ENCODE measurements at places on chromosomes 5 and 9.
A peak's percentile ranks its signal among the peaks of the same experiment; 100 is the strongest.

GRCh38 chr9:96513622-96514021, 63.7 kb downstream of the HABP4 start:
- DNase-seq = peak; percentile 48

GRCh38 chr5:103463261-103463660, 99.3 kb downstream of the NUDT12 start:
- DNase-seq = no peak

DNA sequence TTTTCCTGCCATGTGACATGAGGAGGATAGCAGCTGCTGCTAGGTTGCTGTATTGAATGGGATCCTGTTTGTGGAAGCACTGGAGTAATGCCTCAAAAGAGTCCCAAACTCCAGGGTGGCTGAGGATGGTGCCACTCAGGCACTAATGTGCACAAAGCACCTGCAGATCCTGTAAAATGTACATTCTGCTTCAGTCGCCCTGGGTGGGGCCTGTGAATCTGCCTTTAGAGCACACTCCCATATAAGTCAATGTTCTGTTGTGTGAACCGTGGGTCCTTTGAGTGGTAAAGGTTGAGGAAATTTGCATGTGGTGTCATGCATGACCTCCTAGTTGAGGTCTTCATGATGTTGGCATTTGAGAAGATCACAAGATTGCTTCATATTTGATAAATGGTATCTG, 31.6 kb upstream of the ANKRD18A start:
- no peak for DNase-seq

DNA sequence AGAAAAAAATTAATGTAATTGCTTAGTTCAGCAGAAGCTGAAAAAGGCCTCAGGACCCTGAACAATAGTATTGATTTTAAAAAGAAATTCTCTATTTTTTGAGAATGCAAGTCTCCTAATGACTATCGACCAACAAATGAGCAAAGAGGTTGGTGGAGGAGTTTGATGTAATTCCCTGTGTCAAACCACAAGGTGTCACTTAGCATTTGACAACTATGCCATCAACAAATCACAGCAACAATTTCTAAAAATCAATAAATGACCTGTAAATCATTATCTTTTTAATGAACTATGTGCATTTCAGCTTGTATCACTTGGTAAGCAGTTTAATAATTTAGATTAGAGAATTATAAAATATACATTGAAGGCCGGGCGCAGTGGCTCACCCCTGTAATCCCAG, 133.7 kb downstream of the PRELID2 start:
- DNase-seq = no peak

DNA sequence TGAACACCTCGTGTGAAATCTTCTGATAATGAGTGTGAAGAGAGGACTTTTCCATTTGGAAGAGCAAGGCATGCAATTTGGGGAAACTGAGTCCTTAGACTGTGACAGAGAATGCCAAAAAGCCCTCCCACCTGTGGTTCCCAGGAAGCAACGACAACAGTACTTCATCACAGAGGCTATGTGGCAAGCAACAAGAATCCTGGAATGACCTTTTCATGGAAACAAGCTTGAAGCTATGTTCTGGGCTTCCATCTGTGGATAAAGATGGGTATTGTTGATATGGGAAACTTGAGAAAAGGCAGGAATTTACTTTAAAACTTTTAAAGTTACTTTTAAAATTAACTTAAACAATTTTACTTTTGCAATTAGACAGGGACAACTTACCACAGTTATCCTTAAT, 131.2 kb upstream of the ANKH start:
- peak; percentile 49 for DNase-seq

- no peak for DNase-seq
Measured at GRCh38 chr5:85278193-85278592, 893.5 kb upstream of the EDIL3 start.

GRCh38 chr5:9474219-9475002, 71.5 kb downstream of the SEMA5A start:
- DNase-seq = no peak

GRCh38 chr9:4674783-4675182, 4.6 kb upstream of the CDC37L1 start:
- DNase-seq = peak; percentile 95

GRCh38 chr9:75591972-75592371, 298.5 kb upstream of the PCSK5 start:
- peak; percentile 41 for DNase-seq

GRCh38 chr9:104313396-104314110, 190.5 kb upstream of the OR13F1 start:
- no peak for DNase-seq

DNA sequence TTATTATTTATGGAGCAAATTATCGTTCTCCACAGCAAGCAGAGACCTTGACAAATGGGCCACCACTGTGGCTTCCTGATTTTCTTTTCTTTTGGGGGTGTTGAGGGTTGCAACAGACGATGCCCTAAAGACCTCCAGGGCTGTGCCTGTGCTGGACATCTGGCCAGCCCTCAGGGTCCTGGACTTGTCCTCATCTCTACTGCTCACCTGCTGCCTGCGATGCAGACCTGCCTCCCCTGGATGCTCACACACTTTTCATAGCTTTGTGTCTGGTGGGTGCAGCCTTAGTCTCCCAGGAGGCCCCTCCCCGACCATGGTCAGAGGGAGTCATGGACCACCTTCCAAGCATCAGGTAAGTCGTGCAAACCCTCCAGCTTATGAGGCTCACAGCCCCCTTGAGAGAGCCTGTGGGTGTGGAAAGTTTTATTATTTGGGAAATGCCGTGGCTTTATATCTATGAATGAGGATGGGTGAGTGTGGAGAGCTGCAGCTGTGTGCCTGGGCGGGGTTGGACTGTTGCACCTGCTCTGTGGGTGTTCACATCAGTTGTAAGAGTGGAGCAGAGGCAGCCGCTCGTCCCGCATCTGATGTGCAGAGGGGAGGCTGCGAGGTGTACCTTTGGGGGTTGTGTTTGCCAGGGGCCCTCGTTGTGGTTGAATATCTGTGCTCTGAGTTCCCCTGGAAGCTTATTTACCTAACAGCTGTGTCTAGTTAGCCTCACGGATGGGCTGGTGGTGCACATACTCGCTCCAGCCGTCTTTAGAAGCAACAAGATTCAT, 126.3 kb upstream of the IRX4 start:
- no peak for DNase-seq

DNA sequence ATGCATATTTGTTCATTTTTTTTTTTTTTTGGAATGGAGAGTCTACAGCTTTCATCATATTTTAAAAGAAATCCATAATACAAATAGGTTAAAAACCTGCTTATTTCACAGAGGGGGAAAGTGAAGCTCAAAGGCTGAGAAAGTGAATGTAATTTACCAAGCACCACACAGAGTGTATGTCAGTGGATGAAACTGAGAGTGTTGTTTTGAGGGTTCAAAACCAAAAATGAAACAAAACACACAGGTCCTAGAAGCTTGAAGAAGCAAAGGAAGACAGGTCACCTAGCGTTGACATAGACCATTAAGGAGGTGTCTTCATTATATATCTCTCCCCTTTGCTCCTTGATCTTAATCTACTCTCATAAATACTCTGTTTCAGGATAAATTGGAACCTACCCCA, 7.5 kb downstream of the NMUR2 start:
- DNase-seq = no peak

- no peak for DNase-seq
Measured at GRCh38 chr5:139761501-139761900, 34.1 kb upstream of the PSD2 start.

- no peak for DNase-seq
Measured at GRCh38 chr5:8848366-8848765, 697.5 kb downstream of the SEMA5A start.

DNA sequence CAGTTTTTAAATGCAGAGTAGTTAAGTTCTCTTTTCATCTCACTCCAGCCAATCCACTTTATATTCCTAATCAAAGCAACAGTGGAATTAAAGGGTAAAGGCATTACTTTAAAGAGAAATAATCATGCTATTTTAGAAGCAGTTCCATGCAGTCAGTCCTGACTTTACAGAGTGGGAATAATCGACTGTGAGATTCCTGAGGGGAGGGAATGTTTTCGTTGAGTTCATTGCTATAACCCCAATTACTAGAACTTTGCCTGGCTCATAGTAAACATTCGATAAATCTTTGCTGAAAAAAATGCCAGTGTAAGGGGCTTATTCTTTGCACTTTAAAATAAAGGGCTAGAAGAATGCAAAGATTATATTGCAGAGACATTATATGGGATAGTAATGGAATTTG, 127.2 kb upstream of the ASTN2 start:
- no peak for DNase-seq

GRCh38 chr9:82421498-82421897, 432.9 kb downstream of the SPATA31D1 start:
- DNase-seq = no peak

DNA sequence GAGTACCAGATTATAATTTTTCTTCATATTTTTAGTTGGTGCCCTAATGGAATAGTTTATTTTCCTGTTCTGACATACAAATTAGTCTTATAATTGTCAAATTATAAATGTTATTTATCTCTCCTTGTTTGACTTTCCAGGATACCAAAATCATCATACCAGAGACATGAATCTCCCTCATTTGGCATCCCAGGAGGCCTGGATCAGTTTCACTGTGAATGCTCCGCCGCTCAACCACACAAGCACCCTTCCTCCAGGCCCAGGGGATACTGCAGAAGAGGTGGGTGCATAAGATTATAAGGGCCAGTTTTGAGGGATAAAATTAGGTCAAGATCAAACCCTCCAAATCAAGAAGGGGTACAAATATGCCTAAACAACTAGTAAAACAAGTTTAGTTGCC, 1229.3 kb downstream of the CDH12 start:
- DNase-seq = no peak

GRCh38 chr9:108780942-108781734, 74.6 kb downstream of the ACTL7B start:
- DNase-seq = no peak

GRCh38 chr9:130194378-130194932, 22.3 kb downstream of the NCS1 start:
- no peak for DNase-seq

- DNase-seq = no peak
Measured at GRCh38 chr5:99614888-99615287, 686.1 kb upstream of the CHD1 start.

DNA sequence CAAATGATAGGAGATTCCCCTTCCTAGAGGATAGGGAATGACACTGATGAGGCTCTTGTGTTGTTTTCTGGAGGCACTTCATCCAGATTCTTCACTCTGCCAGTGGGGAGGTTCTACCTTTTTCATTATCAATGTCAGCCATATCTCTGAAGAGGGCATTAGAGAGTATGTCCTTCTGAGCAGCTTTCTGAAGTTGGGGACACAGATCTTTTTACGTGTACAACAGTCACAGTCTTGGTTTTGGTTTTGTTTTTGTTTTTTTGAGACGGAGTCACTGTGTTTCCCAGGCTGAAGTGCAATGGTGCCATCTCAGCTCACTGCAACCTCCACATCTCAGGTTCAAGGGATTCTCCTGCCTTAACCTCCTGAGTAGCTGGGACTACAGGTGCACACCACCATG, 22.6 kb downstream of the CENPH start:
- no peak for DNase-seq

DNA sequence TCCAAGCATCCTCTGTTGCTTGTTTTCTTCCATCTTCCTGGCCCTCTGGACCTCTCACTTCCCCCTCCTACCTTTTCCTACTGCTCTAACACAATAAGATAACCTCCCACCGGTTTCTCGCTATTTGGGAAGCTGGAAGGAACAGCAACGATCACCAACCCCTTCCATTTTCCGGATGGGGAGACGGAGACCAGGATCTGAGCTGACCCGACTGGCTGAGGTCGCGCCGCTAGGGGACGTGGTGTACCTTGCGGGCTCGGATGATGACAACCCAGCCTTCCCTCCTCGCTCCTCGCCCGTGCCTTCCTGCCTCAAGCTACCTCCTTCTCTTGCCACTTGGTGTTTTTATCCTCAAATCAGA, 1.9 kb downstream of the LPAR1 start:
- peak; percentile 93 for DNase-seq

GRCh38 chr9:75823151-75823550, 67.3 kb upstream of the PCSK5 start:
- DNase-seq = peak; percentile 41

GRCh38 chr5:178468196-178468685, 122.0 kb downstream of the COL23A1 start:
- DNase-seq = no peak

- DNase-seq = no peak
Measured at GRCh38 chr5:6545770-6546690, 86.8 kb downstream of the NSUN2 start.

GRCh38 chr5:96821260-96821916, 13.6 kb upstream of the ERAP1 start:
- DNase-seq = no peak

- DNase-seq = no peak
Measured at GRCh38 chr5:165175041-165175440, 1669.6 kb downstream of the MAT2B start.

DNA sequence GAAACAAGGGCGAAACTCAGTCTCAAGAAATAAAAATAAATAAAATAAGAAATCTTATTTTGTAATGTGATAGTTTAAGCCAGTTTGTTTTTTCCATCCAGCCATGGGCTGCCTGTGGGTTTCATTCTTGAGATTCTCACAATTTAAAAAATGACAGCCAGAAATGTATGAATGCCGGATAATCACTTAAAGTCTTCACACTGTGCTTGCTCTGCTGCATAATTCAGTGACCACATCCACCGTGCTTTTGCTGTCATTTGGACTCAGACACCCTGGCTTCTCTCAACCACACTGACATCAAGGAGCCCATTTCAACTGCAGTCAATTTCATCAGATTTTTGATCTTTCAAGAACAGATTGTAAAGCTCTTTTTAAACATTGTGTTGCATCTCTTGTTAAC, 61.0 kb upstream of the DAPK1 start:
- DNase-seq = peak; percentile 51

GRCh38 chr9:89797937-89798455, 193.2 kb downstream of the GADD45G start:
- no peak for DNase-seq

DNA sequence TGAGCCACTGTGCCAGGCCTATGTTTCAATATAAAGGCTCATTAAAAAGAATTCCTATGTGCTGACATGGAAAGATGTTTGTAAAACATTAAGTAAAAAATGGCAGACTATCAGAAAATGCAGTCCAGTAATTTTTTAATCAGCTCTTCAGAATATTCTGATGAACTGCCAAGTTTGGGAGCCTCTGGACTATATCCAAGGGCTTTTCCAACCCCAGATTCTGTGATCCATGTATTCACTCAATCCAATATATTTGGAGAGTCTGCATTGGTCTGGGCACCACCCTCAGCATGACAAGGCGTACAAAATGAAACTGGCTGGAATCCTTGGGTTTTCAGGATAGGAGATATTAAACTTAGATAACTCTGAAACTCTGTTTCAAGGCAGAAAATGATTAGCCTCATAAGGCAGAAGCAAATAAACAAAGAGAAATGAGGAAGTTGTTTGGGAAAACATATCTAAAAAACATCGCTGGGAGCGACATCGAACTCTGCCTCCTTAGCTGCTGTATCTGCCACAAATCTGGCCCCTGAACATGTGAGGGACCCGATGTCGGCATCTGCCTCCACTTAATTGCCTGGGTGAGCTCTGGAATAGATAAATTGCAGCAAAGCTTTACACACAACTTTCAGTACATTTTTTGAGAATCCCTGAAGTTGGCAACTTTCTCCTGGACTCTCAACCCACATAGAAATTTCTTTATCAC, 14.4 kb downstream of the PDE6A start:
- no peak for DNase-seq
